Activated CD8-positive, alpha-beta T cell treated with anti-CD3 and anti-CD28 coated beads, Interleukin-2, amount 10 ng/mL, durations not matched to agents 7 days and 5 days (primary cell): ENCODE measurements at places on chromosomes 1 and 21. TPM values are rescaled to one million over a fixed set of nuclear protein-coding genes. Genes with fewer than 3 reads are reported as not detected.

Gene PIK3R3
- total RNA-seq = 5.4 TPM

Gene ZNF695
- total RNA-seq = 1.0 TPM

Gene ADAM30
- total RNA-seq = not detected

- peaks cover 23% of the 10 kb centered on the region for H3K4me1 ChIP-seq
- no peak overlapping the region for H3K4me3 ChIP-seq
Observed at GRCh38 chr1:27405074-27405473, 12.7 kb downstream of the GPR3 start.

DNA sequence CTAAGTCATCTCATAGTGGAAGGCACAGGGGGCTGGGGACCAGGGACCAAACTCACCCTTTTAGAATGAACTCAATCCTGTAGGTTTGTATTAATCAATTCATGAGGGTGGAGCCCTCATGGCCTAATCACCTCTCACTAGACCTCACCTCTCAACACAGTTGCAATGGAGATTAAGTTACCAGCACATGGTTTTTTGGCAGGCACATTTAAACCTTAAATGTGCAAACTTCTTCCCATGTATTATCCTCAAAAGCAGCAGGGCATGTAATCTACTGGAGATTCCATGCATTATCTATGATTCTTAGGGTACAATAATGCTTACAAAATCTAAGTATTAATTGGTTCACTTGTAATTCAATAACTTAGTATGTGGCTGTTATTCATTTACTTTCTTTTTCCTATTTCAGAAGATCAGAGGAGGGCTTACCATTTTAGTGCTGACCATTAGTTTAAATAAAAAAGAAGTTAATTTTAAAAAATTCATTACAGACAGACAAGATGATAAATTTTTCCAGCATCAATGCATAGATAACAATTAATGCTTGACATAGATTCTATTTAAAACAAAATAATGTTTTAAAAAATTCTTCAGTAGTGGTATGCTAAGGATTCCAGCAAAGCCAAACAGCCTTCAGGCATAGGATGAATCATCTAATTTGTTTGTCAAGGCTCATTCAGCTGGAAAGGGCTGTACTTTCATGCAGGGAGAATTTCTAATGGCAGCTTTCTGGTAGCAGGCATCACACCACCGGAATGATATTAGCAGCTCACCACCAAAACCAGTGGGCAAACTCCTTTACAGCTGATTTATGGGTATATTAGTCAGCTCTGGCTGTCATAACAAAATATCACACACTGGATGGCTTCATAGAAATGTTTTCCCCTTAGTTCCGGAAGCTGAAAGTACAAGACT is 124.6 kb upstream of the ZNF648 start:
- DNase-seq = no peak
- peaks cover 2% of the 10 kb centered on the region for H3K27me3 ChIP-seq
- H3K27ac ChIP-seq = no peak overlapping the region

- no peaks in the 10 kb centered on the region for H3K36me3 ChIP-seq
- peaks cover 41% of the 10 kb centered on the region for H3K27me3 ChIP-seq
- no peak overlapping the region for H3K4me3 ChIP-seq
- H3K27ac ChIP-seq = no peak overlapping the region
- DNase-seq = no peak
Observed at GRCh38 chr1:241527146-241527545, 5.0 kb upstream of the KMO start.

- no peak for DNase-seq
- no peak overlapping the region for H3K4me3 ChIP-seq
- H3K27ac ChIP-seq = no peak overlapping the region
- peaks cover 33% of the 10 kb centered on the region for H3K4me1 ChIP-seq
- H3K36me3 ChIP-seq = no peaks in the 10 kb centered on the region
Observed at GRCh38 chr1:93821423-93822144, 57.4 kb downstream of the DNTTIP2 start.

DNA sequence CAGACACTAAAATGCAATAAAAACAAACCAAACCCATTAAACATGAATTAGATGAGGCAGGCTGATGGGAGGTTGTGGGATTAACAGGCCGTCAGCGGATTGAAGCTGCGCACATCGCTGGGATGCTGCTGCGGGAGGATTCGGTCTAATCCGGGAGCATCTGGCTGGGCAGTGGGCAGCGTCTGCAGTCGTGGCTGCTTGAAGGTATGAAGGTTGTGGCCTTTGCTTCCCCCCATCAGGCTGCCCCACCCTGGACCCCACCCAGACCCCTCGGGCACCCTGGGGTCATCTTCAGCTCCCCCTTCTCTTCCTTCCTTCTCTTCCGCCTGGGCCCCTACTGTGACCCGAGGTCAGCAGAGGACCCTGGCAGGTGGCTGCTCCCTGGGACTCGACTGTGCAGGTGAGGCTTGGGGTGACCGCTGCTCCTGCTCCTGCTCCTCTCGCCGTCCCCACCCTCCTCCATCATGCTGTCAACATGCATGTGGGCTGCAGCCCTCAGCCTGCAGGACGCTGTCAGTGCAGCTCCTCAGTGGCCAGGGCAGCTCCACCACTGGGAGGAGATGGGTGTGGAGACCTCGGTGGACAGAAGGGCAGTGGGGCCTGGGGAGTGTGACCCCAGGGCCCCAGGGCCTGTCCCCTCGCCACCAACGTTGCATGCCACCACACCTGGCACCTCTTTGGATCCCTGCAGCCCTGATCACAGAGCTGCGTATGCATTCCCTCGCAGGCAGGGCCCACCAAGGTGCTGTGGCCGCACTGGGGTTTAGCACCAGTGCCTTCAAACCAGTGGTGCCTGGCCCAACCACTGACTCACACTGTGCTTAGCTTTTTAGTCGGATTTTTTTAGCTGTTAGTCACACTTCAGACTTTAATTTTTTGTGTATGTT is 112.2 kb upstream of the COL6A1 start:
- no peak overlapping the region for H3K27ac ChIP-seq
- peaks cover 3% of the 10 kb centered on the region for H3K27me3 ChIP-seq
- peaks cover 3% of the 10 kb centered on the region for H3K4me1 ChIP-seq
- H3K4me3 ChIP-seq = no peak overlapping the region
- H3K36me3 ChIP-seq = no peaks in the 10 kb centered on the region
- no peak for DNase-seq

- H3K4me3 ChIP-seq = no peak overlapping the region
- no peaks in the 10 kb centered on the region for H3K27me3 ChIP-seq
- H3K36me3 ChIP-seq = no peaks in the 10 kb centered on the region
- no peaks in the 10 kb centered on the region for H3K4me1 ChIP-seq
- no peak for DNase-seq
Observed at GRCh38 chr1:217021956-217022355, 298.7 kb upstream of the ESRRG start.

GRCh38 chr1:231919239-231919885 is 292.8 kb downstream of the DISC1 start:
- peak overlapping the region; percentile 70 for H3K4me3 ChIP-seq
- peaks cover 11% of the 10 kb centered on the region for H3K36me3 ChIP-seq
- no peaks in the 10 kb centered on the region for H3K27me3 ChIP-seq
- peak overlapping the region; percentile 88 for H3K27ac ChIP-seq
- no peak for DNase-seq
